CD8-positive, alpha-beta T cell (primary cell): ENCODE measurements at places on chromosomes 6 and 20. TPM values are rescaled to one million over a fixed set of nuclear protein-coding genes. Genes with fewer than 3 reads are reported as not detected.

DNA sequence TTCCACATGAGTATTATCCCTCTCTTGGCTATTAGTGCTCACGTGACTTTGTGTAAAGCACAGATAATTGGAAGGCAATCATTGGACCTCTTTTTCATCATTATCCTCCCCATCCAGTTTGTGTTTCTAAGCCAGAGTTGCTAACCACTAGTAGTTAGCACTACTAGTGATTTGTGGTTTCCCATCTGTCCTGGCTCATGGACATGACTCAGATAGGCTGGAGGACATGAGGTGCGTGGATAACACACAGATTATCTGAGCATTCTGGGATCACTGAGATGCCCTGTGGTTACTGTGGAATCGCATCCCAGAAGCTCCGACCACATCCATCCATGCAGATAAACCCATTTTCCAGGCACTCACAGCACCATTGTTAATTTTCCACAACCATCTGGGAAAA, 123.8 kb upstream of the NAA20 start:
- DNase-seq = no peak

DNA sequence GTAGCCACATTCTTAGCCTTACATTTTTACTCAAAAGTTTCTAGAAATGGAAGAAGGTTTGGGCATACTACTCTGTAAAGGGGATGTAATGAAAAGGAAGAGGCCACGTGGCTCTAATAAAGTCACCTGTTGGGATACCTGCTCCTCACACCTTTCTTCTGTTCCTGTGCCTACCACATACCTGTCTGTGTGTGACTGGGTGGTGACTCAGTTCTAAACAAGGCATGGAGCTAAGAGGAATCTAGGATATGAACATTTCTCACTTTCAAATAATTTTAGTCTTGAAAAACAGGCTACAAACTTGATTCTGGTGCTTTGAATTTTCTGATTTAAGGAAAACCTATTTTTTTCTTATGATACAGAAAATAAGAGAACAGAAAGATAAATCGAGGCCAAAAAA, 363.6 kb downstream of the RFPL4B start:
- DNase-seq = no peak

DNA sequence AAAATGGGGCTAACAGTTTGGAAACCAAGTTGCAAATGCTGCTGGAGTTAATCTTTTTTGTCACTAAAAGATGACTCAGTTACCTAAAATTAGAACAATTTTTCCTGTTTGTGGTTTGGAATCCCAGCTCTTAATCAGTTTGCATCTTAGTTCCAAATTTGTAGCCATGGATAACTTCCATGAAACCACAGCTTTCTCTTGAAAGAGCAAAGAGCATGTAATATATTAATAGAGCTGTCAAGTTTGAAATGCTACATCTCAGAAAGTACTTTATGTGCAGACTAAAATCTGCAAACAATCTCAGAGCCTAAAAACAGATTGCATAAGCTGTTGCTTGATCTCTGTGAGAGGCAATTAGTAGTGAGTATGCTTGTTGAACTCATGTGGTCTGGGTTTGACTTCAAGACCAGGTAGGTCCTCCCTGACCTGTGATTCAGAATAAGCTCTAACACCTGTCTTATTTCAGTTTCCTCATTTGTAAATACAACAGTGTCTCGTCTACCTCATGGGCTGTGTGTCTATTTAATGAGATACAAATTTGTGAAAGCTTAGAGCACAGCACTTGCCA, 23.5 kb downstream of the DHX35 start:
- no peak for DNase-seq

GRCh38 chr20:572727-573126, 29.1 kb upstream of the CSNK2A1 start:
- no peak for DNase-seq

- no peak for DNase-seq
These were observed 27.9 kb downstream of the CENPW start for GRCh38 chr6:126367849-126368248.

GRCh38 chr6:151051164-151051563, 185.7 kb downstream of the MTHFD1L start:
- DNase-seq = no peak

DNA sequence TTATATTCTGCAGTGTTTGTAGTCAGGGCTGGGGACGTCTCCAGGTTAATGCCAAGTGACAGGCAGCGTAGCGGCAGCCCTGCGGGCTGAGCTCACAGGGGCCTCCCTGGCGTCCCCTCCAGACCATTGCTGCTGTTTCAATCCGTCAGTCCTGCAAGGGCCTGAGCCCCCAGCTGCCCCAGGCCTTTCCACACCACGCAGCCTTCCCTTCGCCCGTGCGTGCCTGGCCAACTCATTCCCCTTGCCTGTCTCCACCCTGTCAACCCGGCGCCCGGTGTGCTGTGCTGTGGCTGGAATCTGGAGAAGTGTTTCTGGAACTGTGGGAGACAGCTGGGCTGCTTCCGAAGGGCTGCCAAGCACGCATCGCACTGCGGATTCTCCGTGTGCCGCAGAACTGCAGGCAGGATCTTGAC, 11.9 kb downstream of the BHLHE23 start:
- DNase-seq = no peak

DNA sequence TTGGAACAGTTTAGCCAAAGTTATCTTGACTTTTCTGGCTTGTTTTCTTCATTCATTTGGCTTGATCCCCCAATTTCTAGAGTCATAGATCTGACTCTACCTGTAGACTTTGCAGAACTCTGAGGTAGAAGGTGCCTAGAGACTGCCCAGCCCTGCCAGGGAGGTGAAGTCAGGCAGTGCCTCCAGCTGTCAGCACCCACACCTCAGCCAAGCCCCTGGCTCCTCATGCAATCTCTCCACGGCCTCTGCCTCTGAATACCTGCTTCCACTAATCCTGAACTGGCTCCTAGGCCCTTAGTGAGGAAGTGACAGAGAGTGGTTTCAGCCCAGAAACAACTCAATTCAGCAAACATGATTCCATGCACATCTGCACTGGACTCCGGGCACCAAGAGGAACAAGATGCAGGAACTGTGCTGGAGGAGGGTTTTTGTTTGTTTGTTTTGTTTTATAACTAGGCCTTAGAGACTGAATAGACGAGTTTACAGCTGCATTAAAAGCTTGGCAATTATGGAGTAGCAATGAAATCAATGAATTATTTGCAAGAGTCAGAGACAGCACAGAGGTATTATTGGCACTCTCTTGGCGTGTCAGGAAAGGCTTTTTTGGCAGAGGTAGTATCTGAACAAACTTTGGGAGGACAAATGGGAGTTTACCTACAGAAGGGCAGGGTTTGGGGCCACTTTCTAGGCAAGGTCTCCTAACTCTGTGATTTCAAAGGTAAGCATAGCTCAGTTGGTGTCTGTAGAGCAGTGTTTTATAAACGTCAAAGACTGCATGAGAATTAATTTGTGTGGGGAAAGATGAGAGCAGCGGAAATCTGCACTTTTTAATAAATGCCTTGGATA, 25.2 kb downstream of the TGM3 start:
- DNase-seq = no peak

The SLC22A7 gene
- not detected for total RNA-seq

The CRYBG1 gene
- total RNA-seq = 45.0 TPM

The CCN6 gene
- not detected for total RNA-seq

The PNPLA1 gene
- total RNA-seq = not detected
